ENCODE measurements at places on chromosomes 2 and 18.

DNA sequence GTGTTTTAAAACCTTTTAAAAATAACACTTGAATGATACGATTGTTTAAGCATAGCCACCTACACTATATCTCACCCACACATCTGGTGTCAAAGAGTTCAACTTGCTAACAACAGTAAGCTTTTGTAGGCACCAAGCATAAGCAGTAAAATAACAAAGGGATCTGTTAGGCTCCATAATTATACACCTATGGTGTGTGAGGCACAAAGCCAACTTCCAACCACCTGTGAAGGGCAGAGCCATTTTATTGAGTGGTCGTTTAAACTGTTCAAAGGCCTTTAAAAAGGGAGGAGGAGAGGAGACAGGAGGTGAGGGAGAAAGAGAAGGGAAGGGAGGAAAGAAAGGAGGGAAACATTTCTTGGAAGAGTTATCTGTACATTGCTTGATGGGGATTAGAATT lies 27.9 kb downstream of the NEMP2 start:
- no peak for DNase-seq

- no peak for DNase-seq
Observed at GRCh38 chr2:66565291-66565690, 130.4 kb downstream of the MEIS1 start.

DNA sequence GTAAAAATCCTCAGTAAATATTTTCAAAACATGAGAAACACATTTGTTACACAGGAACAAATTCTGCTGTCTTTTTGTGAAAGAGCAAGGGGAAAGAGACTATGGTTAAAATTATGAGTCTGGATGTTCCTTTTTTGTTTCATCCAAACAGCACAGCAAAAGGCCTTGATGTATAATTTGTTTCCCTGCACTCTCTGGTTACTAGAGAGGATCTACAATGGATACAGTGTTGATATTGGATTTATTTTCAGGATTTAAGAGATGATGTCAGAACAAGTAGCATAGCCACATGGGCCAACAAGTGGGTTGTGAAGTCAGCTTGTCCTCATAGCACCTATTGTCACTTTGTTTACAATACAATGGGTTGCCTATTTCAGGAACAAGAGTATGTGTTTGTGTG lies 11.3 kb upstream of the ERBB4 start:
- DNase-seq = no peak

DNA sequence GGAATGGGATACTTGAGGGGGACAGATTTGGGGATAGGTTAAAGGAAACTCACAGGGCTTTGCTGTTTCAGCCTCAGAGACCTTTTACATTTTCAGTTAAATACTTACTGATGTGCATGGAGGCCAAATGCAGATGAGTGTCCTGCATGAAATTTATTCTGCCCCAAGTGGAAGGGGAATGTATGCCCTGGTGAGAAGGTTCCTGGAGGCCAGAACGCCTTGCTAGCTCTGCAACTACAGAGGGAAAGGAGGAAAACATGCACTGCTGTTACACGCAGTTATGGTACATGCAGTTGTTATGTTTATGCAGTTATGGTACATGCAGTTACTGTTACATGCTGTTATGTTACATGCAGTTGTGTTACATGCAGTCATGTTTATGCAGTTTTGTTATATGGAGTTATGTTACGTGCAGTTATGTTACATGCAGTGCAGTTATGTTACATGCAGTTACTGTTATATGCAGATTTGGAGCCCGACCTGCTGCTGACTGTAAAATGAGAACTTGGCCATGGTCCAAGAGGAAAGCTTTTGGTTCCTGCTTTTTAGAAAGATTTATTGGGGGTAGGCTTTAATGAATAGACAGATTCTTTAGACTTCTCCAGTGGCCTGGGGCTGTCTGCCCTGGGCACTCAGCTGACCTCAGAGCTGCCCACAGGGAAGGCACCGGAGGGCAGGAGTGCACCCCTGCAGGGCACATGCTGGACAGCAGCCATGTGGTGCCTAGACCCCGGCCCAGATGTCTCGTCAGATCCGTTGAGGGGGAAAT lies 84.1 kb downstream of the LDLRAD4 start:
- DNase-seq = no peak

- no peak for DNase-seq
Observed at GRCh38 chr18:69636529-69637301, 236.0 kb downstream of the DOK6 start.

DNA sequence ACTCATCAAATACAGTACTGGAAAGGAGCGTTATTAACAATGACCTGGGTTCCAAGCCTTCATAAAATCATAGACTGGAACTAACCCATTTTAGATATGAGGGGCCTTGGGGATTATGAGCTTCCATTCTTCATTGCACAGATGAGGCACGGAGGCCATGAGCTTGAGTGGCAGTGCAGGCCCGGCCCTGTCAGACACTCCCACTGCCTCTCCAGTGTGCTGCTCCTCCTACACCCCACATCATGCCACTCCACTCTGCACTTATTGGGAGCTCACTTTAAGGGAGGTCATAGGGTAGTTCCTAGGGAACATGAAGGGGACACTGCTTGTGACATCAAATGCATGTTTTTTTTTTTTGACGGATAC lies 77.9 kb downstream of the TSN start:
- no peak for DNase-seq

GRCh38 chr2:128317181-128317898 lies 1.3 kb downstream of the HS6ST1 start:
- DNase-seq = peak; percentile 36

DNA sequence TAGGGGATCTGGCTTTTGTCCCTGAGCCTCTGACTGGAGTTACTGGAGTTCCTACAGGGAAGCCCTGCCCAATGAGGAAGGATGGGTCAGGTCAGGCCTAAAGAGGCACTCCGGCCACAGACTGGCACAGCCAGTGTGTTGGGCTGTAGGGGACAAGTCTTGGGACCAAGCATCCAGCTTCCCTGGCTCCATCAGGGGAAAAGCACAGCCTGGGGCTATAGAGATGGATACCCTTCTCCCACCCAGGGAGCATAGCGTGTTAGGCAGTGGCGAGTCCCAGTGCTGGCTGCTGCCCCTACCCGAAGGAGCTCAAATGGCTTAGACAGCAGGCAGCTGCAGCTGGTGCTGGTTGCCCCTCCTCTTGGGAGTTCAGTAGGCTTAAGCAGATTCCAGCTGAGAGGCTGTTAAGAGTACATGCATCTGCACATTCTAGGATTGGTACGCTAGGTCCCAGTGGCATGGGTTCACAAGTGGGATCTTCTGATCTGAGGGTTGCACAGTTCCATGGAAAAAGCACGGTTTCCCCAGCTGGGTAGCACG lies 111.4 kb downstream of the DCDC2C start:
- DNase-seq = no peak
